ENCODE measurements at places on chromosomes 3 and 15.

DNA sequence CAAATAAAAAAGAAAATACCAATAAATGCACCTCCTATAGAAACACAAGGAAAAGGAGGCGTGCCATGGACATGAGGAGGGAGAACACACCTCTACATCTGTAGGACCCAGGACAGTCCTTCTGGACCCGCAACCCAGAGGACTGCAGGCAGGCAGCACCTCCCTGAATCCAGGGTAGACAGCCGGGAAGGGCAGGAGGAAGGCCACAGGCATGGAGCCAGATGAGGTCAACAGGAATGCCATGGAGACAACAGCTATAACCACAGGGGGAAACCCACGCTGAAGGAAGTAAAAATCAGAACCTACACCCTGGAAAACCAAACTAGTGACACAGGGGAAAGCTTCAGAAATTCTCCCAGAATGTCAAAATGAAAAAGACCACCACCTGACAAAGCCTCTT, 248.8 kb upstream of the NSMCE3 start:
- no peak for DNase-seq

- no peak for DNase-seq
Measured at GRCh38 chr15:32664796-32665195, 23.3 kb downstream of the SCG5 start.

DNA sequence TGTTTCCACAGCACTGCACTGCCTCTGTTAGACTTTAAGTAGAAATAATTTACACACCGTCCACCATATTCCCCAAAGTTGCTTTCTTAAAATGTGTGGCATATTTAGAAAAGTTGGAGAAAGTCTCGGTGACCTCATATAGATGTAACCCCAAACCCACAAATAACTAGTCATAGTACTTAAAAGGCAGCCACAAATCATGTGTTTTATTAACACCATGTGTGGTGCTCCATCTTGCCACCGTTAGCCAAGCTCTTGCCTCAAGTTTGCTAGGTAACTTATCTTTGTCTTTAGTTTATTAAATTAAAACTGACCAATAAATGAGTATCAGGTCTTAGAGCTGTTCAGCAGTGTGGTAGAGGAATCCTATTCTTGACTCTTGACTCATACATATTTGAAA, 257.9 kb downstream of the UBE2E2 start:
- no peak for DNase-seq

- DNase-seq: no peak
Measured at GRCh38 chr3:74067296-74067695, 442.6 kb upstream of the PDZRN3 start.

DNA sequence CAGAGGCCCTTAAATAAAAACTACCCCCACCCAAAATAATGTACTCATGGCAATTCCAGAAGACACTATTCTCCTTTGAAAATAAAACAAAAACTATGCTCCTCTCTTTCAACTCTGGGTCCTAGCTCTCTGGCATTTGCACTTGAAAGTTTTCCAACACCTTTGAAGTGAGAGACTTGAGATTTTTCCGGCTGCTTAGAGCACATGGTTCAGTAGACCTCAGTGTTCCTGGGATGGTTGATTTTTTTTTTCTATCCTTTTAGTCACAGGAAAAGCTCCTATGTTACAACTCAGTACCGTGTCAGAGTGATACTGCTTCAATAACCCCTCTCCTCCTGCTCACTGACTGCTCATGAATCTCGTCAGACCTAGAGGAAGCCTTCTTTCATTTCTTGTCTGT, 118.3 kb upstream of the TUSC7 start:
- DNase-seq: no peak

GRCh38 chr3:185423178-185423577, 60.2 kb downstream of the MAP3K13 start:
- no peak for DNase-seq

DNA sequence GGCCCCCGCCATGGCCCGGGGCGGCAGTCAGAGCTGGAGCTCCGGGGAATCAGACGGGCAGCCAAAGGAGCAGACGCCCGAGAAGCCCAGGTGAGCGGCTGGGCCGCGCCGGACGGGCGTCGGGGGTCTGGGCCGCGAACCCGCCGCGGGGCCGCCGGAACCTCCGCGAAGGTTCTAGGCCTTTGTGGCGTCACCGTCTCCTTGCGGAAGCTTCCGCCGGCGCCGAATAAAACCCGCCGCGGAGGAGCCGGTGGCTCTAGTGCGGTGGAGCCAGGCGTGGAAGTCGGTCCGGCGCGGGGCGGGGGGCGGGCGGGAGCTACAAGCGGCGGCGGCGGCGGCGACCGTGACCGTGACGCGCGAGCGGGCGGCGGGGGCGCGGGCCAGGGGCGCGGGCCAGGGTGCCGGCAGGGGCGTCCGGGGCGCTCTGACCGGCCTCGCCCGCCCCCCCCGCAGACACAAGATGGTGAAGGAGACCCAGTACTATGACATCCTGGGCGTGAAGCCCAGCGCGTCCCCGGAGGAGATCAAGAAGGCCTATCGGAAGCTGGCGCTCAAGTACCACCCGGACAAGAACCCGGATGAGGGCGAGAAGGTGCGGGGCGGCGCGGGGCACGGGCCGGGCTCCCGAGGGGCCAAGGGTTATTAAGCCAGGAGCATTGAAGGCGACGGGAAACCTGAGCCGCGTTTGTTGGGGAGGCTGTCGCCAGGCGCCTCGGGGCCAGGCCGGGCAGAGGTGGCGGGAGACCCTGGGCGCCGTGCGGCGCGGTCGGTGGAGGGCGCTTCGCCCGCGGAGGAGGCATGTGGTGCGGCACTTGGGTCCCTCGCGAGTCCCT, at the start of gene DNAJA4:
Gene DNAJA4 (plus strand): TSS at position 259 of the 833 bp plus-strand sequence. CDS start 202 bp downstream, at position 461.
- peak; percentile 52 for DNase-seq

DNA sequence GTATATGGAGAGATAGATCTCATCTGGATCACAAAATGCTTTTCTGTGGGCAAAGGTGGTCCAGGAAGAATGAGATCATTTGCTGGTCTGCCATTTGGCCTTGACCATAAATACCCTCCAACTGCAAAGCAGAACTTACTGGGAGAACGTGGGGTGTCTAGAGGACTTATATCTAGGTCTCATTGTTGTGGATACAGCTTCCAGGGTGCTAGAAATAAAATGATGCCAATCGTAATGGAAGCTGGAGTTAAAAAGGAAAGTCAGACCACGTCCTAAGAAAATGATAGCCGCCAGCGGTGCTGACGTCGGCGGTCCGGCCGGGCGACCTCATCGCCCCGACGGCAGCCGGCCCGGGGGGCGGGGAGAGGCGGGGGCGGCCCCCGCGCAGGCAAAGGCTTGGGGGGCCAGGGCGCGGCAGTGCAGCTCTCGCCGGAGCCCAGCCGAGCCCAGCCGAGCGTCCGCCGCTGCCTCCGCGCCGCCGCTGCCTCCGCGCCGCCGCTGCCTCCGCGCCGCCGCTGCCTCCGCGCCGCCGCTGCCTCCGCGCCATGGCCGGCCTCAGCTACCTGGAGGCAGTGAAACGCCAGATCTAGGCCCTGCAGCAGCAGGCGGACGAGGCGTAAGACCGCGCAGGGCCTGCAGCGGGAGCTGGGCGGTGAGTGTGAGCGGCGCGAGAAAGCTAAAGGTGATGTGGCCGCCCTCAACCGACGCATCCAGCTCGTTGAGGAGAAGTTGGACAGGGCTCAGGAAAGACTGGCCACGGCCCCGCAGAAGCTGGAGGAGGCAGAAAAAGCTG, 89.5 kb downstream of the EOMES start:
- DNase-seq: peak; percentile 48

- DNase-seq: no peak
Measured at GRCh38 chr3:147838652-147839051, 429.5 kb downstream of the ZIC1 start.

GRCh38 chr3:140942221-140943104, 827 bp downstream of the SLC25A36 start:
- DNase-seq: peak; percentile 19

GRCh38 chr15:84645496-84645895, 8.6 kb downstream of the WDR73 start:
- DNase-seq: no peak

DNA sequence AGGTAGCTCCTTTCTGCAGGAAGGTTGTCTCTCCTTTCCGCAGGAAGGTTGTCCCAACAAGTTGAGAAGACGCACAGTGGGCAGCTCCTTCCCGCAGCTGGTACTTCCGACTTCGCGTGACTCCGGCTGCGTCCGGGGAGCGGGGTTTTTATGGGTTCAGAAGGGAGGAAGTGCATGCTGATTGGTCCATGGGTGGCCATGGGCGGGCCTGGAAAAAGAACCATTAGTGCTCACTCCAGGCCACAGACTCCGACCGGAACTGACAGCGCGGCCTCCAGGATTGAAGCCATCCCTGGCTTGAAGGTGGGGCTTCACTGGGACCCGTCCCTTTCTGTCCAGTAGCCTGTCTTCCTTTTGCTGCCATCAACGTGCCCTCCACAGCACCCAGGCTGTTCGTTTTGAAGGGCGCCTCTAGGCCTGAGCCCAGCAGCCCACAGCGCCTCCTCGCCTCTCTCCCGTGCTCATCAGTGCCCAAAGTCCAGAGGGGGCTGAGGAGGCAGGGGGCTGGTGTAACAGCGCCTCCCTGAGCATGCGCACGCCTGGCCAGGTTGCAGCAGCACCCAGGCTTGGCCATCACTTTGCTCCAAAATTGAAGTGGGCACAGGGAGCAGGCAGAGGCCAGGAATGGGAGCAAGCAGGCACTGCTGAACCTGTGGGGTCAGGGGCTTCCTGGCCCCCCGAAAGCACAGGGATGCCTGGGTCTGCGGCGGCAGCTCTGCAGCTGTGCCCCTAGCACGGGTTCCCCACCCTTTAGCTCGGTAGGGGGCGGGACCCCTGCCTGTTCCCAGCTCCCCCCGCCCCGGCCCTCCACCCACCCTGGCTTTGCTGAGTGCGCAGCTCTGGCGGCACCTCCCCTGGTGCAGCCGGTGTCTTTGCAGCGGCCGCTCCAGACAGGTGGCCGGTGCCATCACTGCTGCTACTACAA, 330.6 kb upstream of the MCTP2 start:
- no peak for DNase-seq

DNA sequence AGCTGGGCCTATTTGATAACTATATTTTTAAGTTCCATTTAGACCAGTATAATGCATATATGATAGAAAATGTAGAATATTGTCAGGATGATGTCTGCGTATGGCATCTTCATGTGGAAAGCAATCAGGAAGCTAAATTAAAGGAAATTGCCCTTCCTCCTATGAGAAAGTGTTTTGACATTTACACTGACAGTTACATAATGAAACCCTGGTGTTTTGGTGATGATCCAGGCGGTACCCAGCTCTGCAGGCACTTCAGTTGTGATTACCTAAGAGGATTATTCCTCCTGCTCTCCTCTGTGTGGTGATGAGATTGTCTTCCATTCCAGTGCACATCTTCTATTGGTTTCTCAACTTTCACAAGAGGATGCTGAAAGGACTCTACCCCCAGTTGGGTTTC, 126.5 kb upstream of the MITF start:
- DNase-seq: no peak

DNA sequence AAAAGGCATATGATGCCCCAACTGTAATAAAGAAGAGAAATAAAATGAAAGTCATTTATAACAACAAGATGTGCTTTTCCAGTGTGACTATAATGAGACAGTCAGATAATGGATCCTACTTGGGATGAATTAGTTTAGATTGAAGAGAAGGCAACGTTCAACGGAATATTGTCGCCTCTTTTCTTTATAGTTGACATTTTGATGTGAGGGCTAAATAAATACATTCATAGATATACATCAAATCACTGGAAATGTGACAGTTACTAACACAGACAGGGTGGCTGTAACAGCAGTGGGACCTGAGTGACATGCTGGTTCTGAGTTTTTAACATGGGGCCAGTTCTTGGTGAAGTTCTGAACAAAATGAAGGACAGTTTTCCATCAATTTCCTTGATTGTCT, 61.1 kb upstream of the ATP2B2 start:
- DNase-seq: no peak

DNA sequence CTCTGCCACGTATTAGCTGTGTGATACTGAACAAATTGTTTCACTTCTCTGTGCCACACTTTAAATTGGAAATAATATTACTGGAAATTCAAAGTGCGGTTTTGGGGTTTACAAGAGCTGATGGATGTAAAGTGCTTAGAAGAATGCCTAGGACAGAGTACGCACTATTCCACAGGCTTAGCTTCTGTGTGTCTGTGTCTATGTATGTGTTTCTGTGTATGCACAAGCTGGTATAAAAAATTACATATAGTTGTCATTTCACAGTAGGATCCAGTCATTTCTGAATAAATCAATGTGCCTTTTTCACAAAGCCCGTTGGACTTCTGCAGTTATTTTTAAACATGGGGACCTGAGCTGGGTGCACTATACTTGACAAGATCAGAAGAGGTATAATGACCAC, 370.4 kb downstream of the TUSC7 start:
- DNase-seq: no peak

- peak; percentile 82 for DNase-seq
Measured at GRCh38 chr15:75455424-75455981, 4.0 kb upstream of the SIN3A start.

GRCh38 chr15:48628832-48629231, 16.7 kb downstream of the FBN1 start:
- no peak for DNase-seq

DNA sequence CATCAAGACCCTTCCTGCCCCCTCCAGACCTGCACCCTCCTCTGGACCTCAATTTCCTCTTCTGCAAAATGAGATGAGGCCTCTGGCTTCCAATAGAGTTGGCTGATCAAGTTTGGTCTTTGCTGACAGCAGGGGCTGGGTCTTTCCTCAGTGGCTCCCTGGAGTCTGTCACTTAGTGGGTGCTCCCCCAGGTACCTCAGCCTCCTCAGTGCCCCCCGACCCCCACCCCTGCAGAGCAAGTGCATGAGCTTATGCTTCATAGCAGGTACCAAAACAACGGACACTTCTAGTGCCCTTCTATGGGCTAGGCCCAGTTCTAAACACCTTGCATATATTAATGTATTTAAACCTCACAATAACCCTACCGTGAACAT, 6.9 kb upstream of the PLXND1 start:
- DNase-seq: no peak

DNA sequence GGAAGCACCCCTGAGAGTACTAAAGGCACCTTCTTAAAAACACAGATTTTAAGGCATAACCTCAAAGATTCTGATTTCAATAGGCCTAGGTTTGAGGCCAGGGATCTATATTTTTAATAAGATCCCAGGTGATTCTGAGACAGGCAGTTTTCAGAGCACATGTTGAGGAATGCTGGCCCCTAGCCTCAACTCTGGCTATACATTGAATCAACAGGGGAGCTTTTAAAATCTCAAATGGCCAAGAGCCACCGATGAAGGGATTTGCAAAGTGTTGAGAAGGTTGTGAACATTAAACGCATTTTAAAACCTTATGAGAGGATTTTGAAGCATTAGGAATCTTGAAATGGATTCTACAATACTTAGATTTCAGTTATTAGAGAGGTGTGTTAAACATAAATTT, 268.8 kb upstream of the ARHGEF26 start:
- no peak for DNase-seq

DNA sequence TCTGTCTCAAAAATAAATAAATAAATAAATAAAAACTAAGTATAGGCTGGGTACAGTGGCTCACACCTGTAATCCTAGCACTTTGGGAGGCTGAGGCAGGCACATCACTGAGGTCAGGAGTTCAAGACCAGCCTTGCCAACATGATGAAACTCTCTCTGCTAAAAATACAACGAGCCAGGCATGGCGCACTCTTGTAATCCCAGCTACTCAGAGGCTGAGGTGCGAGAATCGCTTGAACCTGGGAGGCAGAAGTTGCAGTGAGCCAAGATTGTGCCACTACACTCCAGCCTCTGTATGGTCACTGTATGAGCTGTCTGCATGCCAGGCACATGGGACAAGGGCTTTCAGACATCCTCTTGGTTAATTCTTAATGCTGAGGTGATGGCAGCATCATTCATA, 28.7 kb downstream of the TIPIN start:
- no peak for DNase-seq

GRCh38 chr3:139236336-139236735, 107.5 kb upstream of the MRPS22 start:
- no peak for DNase-seq

- DNase-seq: no peak
Measured at GRCh38 chr15:58522391-58522790, 90.6 kb downstream of the LIPC start.

- no peak for DNase-seq
Measured at GRCh38 chr3:84980011-84980410, 21.2 kb downstream of the CADM2 start.
